OCI-LY7 (cell line): ENCODE measurements at places on chromosomes 16 and 17.

- DNase-seq = no peak
Measured at GRCh38 chr16:30084816-30085159, 6.9 kb downstream of the TBX6 start.

GRCh38 chr17:38418693-38419507 is 9.4 kb upstream of the ARHGAP23 start:
- DNase-seq = peak; percentile 43

DNA sequence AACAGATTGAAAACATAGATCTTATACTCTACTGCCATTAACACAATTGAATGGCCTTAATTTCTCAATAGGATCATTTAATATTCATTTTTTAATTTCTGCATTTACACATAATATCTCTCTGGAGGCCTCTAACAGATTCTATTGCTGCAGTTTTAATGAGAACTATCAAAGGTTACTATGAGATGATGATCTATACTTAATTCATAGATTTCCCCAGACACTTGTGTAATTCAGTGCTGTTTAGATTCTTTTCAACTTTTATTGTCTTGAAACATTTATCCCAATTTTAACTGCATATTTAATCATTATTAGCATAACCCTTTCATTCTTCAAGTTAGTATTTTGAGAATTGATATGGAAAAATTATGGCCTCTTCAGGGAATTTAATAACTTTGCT is 1056.5 kb upstream of the CDH8 start:
- DNase-seq = no peak

GRCh38 chr16:66003201-66003600 is 363.3 kb upstream of the CDH5 start:
- no peak for DNase-seq

DNA sequence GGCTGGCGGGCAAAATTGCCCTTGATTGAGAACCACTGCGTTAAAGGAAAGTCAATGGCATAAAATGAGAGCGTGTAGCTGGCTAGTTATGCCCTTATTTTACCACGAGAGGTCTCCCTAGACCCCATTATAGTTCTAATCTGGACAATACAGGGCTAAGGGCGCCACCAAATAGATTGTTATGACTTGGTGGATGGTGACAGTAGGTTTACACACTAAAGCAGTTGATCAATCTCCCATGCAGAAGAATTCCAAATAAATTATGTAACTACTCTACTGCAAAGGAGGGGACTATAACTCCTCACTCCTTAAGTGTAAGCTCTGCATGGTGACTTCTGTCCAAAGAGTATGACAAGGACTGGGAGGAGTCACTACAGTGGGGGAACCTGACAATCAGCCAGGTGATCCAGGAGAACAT is 20.4 kb upstream of the YPEL2 start:
- DNase-seq = peak; percentile 79

DNA sequence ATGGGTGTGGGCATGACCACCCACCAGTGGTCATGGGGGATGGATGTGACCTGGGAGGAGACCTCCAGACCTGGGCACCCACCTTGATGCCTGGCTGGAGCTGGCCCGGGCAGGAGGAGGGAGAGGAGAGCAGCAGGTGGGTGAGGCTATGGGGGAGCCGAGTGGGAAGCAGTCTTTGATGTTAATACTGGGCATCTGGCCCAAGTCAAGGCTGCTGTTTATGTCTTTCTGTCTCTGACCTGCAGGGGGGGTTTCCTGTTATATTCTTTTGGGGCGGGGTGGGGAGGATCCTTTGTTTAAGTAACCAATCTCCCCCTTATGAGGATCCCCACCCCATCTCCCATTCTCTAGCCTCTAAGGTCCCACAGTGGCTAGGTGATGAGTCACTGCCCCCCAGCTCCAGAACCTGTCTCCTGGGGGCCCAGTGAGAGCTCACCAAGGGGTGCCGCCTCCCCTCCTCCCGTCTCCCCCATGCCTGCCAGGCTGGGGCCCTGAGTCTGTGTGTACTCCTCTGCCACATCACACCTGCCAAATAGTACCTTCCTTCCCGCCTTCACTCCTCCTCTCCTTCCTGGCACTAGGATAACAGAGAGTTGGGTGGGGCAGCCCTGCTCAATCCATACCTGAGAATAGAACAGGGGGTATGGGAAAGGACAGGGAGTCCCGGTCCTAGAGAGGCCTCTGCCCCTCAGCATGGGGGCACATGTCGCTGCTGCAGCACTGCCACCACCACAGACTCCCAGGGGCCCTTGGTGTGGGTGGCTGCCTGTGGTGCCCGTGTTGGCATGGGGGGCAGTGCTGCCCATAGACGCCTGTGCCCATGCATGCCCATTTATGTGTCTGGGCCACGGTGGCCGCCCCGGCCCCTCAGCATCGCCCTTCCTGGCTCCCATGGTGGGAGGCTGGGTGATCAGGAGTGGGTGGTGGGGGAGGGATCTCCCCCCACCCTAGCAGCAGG is 7.3 kb downstream of the THRA start:
- DNase-seq = peak; percentile 61

- DNase-seq = no peak
Measured at GRCh38 chr16:10907757-10908045, 30.7 kb downstream of the CIITA start.

GRCh38 chr17:82793974-82794630 is 42.2 kb downstream of the TBCD start:
- no peak for DNase-seq

- DNase-seq = peak; percentile 37
Measured at GRCh38 chr17:81703747-81704654, 834 bp downstream of the MRPL12 start.

- DNase-seq = no peak
Measured at GRCh38 chr17:5669191-5669590, 84.9 kb upstream of the NLRP1 start.

- no peak for DNase-seq
Measured at GRCh38 chr16:86370062-86370461, 140.3 kb upstream of the FOXF1 start.

DNA sequence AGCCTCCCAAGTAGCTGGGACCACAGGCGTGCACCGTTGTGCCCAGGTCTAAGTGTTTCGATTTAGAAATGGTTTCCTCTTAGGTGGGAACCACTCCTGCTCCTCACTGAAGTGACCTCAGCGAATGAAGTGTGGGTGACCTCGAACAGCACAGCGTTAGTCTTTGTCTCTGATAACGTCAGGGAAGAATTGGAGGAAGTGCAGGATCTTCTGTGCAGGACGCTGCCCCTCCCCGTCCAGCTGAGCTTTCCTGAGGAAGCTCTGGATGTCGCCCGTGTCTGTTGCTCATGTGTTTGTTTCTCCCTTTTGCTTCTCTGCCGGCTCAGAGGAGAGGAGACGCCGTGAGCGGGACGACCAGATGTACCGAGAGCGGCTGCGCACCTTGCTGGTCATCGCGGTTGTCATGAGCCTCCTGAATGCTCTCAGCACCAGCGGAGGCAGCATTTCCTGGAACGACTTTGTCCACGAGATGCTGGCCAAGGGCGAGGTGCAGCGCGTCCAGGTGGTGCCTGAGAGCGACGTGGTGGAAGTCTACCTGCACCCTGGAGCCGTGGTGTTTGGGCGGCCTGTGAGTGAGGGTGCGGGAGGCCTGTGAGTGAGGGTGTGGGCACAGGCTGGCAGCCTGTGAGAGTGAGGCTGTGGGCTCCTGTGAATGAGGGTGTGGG is 15.6 kb downstream of the SPG7 start:
- DNase-seq = no peak

- DNase-seq = no peak
Measured at GRCh38 chr16:84495506-84495905, 9.0 kb downstream of the MEAK7 start.

GRCh38 chr16:1414532-1415260 is at the start of gene UNKL:
Gene UNKL (minus strand): TSS chr16:1414704. CDS start chr16:1414691, 13 bp downstream.
- DNase-seq = peak; percentile 84

DNA sequence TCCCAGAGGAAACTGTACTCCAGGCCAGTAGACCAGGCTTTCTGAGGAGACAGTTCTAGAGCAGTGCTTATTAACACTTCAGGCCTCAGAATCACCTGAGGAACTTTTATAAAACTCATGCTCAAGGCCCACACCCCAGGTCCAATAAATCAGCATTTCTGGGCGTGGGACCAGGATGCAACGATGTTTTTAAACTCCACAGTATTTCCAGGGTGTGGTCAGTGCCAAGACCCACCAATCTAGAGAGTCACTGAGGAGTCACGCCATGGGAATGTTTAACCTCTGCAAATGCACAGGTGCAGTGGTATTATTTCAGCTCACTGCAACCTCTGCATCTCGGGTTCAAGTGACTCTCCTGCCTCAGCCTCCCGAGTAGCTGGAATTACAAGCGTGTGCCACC is 3.9 kb upstream of the TRPV1 start:
- no peak for DNase-seq

DNA sequence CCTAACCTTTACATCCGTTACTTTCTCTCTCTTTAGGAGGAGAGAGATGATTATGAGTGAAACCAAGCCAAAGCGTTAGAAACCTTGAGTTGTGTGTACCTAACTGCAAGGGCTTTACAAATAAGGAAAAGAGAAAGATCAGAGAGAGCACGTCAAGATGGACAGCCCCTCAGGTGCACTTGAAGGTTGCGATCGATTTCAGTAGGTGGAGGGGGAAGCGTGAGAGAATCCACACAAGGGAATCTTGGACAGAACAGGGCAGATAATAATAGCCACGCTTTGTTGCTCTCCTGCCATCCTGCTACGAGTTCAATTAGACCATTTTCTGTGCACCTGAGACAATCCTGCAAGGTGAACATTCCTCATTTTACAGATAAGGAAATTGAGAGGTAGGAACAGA is 78.4 kb downstream of the VAT1L start:
- no peak for DNase-seq

DNA sequence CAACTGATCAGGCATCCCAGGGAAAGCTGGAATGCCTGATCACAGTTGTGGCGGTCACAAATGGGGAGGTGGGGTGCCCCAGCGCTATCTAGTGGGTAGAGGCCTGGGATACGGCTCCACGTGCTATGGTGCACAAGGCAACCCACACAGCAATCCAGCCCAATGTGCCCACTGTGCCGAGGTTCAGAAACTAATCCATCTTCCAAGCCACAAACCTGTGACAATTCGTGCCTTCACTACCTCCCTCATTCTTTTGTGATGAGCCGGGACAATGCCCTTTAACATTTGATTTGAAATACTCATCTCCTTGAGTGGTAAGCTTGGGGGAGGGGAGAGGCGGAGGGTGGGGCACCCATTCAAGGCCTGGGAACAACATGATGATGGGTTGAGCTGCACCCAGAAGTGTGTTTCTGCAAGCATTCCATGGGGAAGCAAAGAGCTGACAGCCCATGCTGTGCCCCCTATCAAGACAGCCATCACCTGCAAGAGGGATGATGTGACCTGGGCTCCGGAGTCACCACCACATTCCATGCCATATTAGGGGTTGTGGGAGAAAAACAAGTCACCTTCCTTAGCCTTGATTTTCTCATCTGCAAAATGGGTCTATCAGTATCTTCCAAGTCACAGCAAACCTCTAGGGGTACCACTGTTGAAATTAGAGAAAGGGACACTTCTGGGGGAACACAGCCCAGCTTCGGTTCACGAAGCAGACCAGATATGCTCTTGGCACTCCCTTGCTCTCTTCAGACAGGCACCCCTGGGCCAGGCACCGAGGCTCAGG is 3.7 kb downstream of the ELOB start:
- DNase-seq = no peak

DNA sequence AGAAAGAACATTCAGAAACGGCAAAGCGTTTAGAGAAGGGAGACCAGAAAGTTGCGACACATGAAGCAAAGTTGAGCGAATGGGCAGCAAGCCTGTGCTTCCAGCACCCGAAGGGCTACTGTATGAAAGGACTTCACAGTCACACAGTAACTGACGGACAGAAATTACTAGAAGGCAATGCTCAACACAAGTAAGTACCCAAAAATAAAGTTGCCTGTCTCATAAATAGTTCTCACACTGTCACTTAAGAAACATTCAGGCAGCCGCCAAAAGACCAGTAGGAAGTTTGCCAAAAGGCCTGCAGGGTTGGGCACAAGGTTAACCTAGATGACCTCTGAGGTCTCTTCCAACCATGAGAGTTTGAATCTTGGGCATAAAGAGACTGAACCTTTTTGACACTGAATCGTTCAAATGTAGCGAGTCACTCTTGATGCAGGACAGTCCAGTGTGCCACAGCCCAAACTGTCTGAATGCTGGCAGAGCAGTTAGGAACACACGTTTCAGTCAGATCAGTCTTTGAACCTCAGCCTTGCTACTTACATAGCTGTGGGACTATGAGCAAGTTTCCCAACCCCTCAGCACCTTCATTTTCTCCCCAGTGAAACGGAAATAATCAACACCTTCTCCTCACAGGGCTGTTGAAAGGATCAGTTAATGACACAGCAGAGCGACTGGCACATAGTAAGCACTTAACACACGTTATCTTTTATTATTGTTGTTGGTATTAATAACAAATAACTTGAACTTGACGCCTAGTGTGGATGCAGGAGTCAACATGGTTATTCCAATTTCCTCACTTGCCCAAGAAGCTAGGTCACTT is 10.4 kb downstream of the NCBP3 start:
- no peak for DNase-seq

- DNase-seq = no peak
Measured at GRCh38 chr16:31186176-31186575, 6.2 kb downstream of the FUS start.

DNA sequence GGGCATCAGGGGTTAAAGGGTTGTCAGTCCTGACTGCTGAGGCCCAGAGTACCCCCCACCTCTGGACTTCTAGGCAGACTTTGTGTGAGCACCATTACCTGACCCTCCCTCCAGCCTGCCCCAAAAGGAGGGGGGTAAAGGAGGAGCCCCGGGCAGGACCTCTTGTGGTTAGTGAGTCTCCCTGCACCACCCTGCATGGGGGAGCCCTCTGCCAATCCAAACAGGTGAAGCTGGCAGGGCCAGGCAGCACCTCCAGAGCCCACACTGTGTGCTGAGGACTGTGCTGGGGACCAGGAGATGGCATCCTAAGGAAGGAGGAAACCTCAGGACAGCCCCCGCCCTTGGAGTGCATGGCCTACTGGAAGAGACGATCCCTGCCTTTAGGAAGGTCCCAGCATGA is 2.6 kb upstream of the KRT14 start:
- no peak for DNase-seq

- peak; percentile 87 for DNase-seq
Measured at GRCh38 chr17:77666881-77667395, 291.6 kb upstream of the TNRC6C start.

DNA sequence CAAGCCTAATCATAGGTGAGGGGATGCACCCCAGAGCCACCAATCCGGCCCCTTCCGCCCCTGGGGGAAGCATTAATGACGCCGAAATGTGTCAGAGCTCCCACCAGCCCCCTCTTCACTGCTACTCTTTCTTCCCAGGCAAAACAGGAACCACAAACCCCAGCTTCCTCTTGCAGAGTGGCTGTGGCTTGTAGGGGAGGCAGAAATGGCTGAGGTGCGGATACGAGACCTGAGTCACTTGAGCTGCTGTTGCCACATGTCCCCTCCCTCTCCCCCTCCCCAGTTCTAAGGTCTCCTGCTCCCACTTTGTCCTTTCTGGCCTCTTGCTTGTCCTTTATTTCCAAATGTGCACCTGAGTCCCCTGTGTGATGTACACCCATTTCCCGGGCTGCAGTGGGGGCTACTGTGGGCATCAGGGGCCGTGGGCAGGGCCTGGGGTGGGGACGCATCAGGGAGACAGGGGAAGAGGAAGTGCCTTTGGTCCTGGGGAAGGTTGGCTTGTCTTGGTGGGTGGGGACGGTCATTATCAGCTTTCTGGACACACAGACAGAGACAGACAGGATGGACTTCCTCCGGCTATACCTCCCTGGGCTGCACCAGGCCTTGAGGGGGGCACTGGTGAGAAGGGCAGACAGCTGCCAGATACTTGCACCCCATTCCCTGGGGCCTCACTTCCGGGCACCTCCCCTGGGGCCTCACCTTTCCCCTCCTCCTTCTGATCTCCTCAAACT is at the start of gene APOBR:
APOBR (plus strand) TSS at position 523 of the 731 bp plus-strand sequence; CDS start at position 562, 39 bp downstream.
- peak; percentile 88 for DNase-seq
